ENCODE measurements at places on chromosomes 16 and 17. TPM values are rescaled to one million over a fixed set of nuclear protein-coding genes. Genes with fewer than 3 reads are reported as not detected.

Gene KARS1
- total RNA-seq, result 146 TPM

Gene TMEM235
- total RNA-seq, result not detected

Gene CCDC144A
- 1.6 TPM for total RNA-seq

Gene GRAP
- total RNA-seq, result 0.23 TPM

Gene ZNF205
- 10.6 TPM for total RNA-seq

Gene CDH8
- total RNA-seq, result not detected

Measured in pericardium fibroblast (primary cell).